Anterior cingulate cortex (tissue), 58 donors: ENCODE measurements at places on chromosomes 7 and 10.

- DNase-seq, result no peak
These were observed 53.6 kb upstream of the EBF3 start for GRCh38 chr10:130017631-130018022.

DNA sequence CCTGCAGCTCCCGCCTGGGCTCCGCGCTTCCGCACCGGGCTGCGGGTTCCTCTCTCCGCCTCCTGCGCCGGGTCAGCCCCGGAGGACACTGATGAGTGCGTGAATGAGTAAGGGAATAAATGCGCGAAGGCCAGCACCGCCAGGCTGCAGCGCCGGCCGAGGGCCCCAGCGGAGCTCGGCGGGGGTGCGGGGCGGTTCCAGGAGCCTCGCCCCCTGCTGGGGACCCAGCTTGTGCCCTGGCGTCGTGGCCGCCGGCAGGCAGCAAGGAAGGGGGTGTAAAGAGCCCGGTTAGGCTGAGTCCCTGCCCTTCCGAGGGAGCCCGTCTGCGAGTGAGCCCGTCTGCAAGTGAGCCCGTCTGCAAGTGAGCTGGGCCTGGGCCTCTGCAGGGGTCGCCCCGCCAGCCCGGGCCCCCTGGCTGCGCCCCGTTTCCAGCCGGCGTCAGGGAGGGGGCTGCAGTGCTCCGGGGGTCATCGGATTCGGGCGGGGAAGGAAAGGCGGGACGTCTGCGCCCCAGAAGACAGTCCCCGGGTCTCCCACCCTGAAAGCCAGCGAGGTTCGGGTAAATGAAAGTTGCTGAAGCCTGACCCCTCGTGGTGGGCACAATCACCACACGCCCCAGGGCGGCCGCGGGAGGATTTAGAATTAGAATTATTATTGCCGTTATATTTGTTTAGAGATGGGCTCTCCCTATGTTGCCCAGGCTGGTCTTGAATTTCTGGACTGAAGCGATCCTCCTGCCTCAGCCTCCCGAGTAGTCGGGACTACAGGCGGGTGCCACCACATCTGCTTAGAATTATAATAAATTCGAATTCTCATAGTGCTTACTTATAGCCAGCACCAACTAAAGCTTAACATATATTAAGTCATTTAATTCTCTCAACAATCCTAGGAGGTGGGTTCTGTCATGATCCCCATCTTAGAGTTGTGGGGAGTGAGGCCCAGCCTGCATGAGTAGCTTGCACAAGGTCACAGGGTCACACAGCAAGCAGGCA, 8.6 kb upstream of the CRYGN start:
- DNase-seq, result peak; percentile 30

DNA sequence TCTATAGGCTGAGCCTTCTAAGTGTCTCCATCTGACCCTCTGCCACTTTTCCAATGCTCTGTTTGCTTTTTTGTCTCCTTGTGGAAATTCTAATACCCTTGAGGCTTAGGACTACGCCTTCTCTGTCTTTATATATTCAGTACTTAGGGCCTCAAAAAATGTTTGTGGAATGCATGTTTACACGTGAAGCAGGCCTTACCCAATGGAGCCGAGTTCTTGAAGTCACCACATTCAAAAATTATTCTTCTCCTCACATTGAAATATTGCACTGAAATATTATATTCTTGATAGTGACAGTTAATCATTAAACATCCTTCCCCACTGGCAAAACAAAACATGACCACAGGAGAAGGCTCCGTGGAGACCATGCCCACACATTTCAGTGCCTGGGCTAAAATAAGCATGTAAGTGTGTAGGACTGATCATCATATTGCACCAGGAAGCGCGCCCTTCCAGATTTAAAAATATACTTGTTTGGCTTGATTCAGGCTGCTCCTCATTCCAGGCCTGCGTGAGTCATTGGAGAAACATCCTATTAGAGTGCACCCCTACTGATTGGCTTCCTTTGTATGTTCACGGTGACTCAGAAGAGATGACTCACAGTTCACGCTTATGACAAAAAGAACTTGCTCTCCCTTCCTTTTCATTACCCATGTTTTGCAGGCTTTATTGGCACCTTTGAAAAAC, 307.4 kb upstream of the AOAH start:
- DNase-seq, result peak; percentile 22

DNA sequence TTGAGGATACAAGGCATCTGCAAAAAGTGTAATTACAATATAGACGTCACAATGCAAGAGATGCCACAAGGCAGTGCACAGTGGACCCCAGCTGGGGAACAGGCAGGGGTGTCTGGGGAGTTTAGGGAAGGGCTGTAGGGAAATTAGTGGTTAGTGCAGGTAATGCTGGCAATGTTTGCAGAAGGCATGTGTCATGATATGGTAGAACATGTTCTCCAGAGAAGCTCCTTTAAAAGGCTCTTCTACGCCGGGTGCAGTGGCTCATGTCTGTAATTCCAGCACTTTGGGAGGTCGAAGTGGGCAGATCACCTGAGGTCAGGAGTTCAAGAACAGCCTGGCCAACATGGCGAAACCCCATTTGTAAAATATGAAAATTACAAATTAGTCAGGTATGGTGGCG, 98.0 kb downstream of the JCAD start:
- DNase-seq, result no peak

GRCh38 chr7:51111241-51111940, 205.2 kb downstream of the COBL start:
- DNase-seq, result no peak

- no peak for DNase-seq
These were observed 180.3 kb upstream of the PLXNA4 start for GRCh38 chr7:132756484-132756990.

DNA sequence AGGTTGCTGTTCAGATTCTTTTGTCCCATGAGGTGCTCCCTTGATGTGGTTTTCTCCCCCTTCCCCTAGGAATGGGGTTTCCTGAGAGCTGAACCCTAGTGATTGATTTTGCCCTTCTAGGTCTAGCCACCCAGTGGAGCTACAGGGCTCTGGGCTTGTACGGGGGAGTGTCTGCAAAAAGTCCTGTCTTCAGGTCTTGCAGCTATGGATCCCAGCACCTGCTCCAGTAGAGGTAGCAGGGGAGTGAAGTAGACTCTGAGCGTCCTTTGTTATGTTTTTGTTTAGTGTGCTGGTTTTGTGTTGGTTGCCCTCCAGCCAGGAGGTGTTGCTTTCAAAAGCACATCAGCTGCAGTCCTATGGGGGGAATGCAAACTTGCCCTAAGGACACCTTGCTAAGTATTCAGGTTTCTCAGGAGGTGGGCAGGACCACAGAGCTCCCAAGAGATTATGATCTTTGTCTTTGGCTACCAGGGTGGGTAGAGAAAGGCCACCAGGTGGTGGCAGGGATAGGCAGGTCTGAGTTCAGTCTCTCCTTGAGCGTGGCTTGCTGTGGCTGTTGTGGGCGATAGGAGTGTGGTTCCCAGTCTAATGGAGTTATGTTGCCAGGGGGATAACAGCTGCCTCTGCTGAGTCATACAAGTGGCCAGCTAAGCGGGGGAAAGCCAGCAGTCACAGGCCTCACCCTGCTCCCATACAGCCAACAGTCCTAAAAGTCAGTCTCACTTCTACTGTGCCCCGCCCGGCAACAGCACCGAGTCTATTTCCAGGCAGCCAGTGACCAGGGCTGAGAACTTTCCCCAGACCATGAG, 92.4 kb upstream of the JCAD start:
- DNase-seq, result no peak

DNA sequence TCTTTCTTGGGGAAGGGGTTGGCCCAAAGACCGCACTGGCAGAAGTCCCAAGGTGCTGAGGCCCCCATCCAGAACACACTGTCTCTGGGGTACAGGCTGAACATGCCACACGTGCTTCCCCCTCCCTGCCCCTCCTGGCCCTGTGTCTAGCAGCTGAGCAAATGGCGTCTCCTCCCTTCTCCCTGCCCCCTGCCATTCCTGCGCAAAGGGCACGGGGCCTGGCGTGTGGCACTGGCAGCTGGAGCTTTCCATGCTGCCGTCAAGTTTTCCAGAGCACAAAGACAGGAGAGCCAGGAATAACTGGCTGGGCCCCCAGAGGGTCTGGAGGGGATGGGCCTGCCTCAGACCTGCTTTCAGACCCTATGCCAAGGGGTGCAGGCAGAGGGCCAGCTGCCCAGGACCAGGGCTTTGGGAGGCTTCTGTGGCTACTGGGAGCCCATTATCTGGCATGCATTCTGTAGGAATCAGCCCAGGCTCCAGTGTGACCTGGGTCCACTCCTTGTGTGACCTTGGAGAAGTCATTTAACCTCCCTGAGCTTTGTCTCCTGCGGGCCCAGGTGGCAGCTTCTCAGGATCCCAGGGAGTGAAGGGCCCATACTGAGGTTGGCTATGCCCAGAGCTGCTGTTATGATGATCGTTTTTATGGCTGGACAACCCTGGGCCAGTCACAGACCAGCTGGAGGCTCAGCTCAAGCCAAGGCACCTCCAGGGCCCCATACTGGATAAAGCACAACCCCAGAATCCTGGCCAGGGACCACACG, 710 bp upstream of the LDB3 start:
- DNase-seq, result no peak

- DNase-seq, result no peak
These were observed 428.2 kb upstream of the POT1 start for GRCh38 chr7:125357676-125358455.

DNA sequence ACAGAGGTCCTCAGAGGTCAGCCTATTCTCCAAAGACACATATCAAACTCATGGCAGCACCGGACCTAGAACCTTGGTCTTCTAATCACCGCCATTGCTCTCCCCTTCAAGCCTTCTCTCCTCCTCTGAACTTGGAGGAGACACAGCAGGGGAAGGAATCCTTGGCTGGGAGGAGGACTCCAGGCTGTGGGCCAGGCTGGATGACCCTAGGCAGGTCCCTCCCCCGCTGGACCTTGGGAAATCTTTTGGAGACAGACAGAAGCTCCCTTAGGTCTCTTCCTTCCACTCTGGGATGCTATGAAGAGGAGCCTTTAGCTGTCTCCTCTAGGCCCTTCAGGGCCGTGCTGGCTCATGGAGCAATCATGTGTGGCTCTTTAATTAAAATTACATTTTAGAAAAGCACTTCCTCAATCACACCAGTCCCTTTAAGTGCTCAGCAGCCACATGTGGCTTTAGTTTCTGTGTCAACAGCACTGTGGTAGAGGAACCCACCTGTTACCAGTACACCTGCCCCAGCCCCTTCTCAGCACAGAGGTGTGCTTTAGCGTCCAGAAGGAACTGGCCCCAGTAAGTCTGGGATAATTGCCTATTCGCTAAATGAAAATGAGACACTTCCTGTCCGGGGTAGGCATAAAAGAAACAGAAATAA, 238.2 kb downstream of the CELF2 start:
- no peak for DNase-seq

- no peak for DNase-seq
These were observed 165.8 kb upstream of the KLF6 start for GRCh38 chr10:3950676-3951275.

DNA sequence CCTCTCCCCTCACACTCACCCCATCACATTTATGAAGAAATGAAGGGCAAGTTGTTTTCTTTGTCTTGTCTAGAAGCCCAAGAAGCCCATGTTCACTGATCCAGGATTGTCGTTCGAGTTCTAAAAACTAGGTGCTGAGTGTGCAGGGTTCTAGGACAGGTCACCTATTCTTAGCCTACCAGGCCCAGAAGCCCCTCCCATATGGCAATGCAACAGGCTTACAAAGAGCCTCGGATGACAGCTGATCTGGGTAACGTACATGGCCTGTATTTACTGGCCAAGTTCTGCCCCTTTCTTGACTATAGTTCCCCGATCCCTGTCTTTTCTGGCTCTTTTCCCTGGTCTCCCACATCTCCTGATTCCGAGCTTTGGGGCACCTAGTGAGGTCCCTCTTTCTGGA, 160.9 kb downstream of the FZD1 start:
- no peak for DNase-seq

- no peak for DNase-seq
These were observed 72.1 kb downstream of the TMEM270 start for GRCh38 chr7:73933091-73933490.

- DNase-seq, result no peak
These were observed 4.4 kb downstream of the MSRB2 start for GRCh38 chr10:23099816-23100215.

- no peak for DNase-seq
These were observed 44.0 kb downstream of the MGMT start for GRCh38 chr10:129511086-129511485.
